Keratinocyte (primary cell): ENCODE measurements at places on chromosomes 13 and 19. TPM values are rescaled to one million over a fixed set of nuclear protein-coding genes. Genes with fewer than 3 reads are reported as not detected.

The NLRP9 gene
- not detected in 3 replicates for polyA plus RNA-seq

The SBK2 gene
- polyA plus RNA-seq: not detected in 3 replicates

The LHB gene
- 0.33 to 0.44 TPM in 2 of 3 replicates, not detected in the other for polyA plus RNA-seq

The GRIK5 gene
- polyA plus RNA-seq: 0.06 to 0.44 TPM (median 0.17 TPM) in 3 replicates

The SH2D3A gene
- polyA plus RNA-seq: 24.9 to 28.9 TPM (median 28.2 TPM) in 3 replicates
